Thyroid gland (tissue), 4 donors: ENCODE measurements at places on chromosomes 5 and 9.

DNA sequence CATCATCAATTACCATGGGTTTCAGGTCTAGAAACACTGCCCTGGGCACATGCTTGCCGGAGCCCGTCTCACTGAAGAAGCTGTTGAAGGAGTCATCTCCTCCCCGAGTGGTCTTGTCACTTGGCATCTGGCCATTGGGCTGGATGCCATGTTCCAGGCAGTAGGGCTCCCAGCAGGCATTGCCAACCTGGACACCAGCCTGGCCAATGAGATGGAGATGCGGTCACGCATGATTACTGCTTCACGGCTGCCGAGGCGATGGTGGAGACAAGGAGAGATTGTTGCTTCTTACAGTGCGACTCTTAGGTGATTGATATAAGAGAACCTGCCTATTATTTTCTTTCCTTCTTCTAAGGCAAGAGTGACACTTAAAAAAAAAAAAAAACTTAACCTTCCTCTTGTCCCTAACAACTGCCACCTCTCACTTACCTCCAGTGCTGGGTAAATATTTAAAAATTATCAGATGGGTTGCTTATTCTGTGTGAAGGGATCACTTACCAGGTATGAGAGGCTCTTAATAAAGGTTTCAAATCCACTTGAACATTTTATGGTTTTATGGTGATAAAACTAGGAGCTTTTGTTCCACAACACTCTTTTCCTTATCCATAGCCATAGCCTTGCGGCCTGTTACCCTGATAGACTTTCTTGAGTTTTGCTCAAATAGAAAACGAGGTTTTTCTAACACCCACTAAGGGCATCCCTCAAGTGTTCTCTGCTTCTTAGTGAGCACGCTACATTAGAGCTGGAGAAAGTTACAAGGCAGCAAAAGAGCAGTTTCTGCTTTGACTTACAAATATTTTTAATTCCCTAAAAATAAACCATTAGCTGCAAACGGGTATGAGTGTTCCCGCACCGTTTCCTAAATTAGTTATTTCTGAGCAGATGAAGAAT lies 41.2 kb downstream of the NIM1K start:
- peak; percentile 83 for DNase-seq

- DNase-seq, result no peak
Observed at GRCh38 chr9:83267741-83268140, 204.8 kb upstream of the RASEF start.

GRCh38 chr9:122348791-122349190 lies 22.0 kb upstream of the PTGS1 start:
- DNase-seq, result no peak

- no peak for DNase-seq
Observed at GRCh38 chr9:86925686-86926085, 21.6 kb downstream of the GAS1 start.

DNA sequence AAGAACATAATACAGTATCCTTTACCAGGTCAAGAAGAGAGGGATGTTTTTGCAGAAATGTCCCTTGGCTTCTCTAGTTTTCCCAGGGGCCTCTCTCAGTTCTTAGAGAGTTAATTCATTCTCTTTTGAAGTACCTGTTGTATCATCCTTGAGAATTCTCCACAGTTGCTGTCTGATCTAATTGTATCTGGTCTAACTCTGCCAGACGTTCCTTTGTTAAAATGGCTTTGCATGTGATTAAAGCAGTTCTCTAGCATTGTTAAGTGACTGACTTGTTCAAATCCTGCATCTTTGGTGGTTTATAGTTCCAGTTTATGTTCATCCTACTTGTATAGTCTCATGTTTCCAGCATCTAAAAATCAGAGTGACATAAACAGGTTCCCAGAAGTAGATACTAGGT lies 65.0 kb downstream of the KIAA1958 start:
- DNase-seq, result no peak

DNA sequence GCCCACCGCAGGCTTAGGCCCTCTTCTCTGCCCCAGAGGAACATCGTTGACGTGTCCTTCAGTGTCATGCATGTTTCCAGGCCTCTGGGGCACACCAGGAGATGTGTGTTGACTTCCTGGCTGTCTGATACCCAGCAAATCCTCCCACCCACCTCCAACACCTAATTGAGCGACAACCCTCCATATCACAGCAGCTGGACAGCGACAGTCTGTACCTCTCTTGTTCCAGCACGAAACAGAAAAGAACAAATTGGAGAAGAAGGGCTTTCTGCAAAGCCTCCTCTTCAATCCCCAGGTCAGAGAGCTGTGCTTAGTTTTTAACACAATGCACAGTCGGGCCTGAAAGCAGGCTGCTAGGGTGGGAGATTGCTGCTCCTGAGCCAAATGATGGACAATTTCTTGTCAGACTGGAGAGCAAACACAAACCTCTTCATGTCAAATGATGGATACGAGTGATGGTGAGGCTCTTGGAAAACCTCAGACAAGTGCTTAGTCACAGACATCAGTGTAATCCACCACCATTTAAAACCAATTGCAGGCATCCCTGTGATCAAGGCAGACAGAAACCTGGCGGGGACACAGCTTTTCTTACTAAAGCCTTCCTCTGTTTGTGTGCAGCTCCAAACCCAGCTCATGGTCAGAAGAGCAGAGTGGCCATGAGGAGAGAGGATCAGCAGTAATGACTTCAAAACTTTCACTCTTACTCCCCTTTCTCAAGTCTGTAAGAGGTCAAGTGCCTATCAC lies 110.6 kb downstream of the EBF1 start:
- DNase-seq, result no peak
